ENCODE measurements at places on chromosomes 3 and 15.

GRCh38 chr3:147403511-147403910, 2.8 kb downstream of the ZIC4 start:
- no peak for DNase-seq

DNA sequence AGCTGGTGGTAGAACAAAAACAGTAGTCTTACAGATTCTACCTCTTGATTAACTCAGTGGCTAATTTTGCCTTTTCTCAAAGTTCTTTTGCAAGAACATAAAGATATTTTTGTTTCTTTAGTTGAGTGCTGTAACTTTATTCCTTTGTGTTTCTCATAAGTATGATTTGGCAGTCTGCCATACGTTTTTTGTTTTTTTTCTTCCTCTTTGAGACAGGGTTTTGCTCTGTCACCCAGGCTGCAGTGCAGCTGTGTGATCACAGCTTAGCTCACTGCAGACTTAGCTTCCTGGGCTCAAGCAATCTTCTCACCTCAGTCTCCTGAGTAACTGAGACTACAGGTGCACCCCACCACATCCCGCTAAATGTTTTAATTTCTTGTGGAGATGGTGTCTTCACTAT, 22.4 kb downstream of the B3GNT5 start:
- DNase-seq: no peak

DNA sequence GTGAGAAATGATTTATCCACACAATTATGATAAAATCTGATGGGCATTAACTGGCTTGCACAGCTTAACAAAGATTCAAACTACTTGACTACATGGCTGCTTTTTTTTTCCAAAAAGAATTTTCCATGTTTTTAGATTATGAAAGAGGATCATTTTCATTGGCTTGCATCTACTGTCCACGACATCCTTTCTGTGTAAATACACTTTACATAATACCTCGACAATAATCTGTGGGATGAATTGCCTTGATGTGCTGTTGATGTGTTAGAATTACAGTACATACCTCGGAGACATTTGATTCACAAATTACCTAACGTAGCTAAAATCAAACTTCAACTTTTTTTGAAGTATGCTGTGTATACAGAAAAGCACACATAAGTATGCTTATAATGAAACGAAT, 104.4 kb downstream of the PPP2R3A start:
- DNase-seq: no peak

GRCh38 chr3:44026220-44026865, 215.3 kb upstream of the TOPAZ1 start:
- DNase-seq: no peak

DNA sequence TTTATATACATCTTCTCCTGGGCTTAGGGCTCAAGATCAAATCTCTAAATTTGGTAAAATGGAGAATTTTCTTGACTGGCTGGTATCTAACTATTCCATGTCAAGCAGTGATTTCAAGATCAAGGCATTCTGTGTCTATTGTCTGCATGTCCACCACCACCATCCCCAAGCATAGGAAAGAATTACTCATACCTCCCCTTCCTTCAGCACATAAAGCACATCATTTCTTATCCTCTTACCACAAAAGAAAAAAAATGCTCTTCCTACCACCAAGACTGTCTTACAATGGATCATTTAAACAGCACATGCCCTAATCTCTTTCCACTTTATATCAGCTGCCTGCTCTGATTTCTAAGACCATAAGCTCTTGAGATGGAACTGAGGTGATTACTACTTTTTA, 470.5 kb upstream of the THBS1 start:
- DNase-seq: no peak

- DNase-seq: no peak
Observed at GRCh38 chr3:107911337-107912000, 179.4 kb downstream of the CD47 start.

DNA sequence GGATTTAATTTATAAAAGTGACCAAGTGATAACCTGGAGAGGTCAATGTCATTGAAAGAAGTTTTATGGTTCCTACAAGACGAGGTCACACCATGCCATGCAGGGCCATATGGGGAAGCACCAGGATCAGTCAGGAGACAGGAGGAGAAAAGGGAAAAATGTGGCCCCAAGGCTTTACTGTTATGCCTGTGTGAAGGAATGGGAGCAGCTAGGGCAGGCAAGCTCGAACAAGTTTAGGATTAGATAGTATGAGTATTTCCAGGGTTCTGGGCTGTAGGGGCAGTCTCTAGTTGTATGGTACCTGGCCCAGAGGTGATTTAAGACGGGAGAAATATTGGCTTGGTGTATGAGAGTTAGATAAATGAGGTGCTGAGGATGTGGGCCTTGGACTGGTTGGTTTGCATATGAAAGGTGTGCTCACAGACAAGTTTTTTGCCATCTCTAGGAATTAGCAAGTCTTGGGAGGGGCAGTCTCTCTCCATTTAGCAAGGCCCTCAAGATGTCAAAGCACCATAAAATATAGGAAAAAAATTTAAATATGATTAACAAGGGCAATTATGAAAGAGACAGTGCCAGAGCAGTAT, 36.3 kb upstream of the DCLK3 start:
- DNase-seq: no peak

DNA sequence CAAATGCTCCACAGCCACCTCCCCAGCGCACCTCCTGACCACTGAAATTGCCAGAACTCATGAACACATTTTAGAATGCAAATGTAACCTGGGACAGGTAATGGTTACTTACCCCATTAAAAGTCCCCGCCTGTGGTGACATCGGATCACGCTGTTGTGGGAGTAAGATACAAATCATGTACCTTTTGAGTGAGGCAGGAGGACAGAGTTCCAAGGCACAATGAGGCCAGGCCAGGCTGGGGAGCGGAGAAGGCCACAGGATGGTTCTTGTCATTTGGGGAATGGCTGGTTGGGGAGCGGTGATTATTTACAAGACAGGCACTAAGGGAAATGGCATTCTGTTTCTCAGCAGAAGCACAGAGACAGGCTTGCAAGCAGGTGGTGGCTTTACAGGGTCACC, 490.0 kb downstream of the EDEM1 start:
- DNase-seq: no peak

GRCh38 chr3:41682382-41682781, 279.5 kb downstream of the ULK4 start:
- DNase-seq: no peak

- no peak for DNase-seq
Observed at GRCh38 chr3:100029689-100030088, 84.6 kb downstream of the FILIP1L start.

Measured in activated CD4-positive, CD25-positive, alpha-beta regulatory T cell treated with anti-CD3 and anti-CD28 coated beads, Interleukin-2, amount 50 U/mL, for 72 hours (primary cell).